ENCODE measurements at places on chromosomes 13 and 19.

GRCh38 chr13:51148952-51149573, 38.0 kb upstream of the C13orf42 start:
- peak; percentile 58 for DNase-seq

DNA sequence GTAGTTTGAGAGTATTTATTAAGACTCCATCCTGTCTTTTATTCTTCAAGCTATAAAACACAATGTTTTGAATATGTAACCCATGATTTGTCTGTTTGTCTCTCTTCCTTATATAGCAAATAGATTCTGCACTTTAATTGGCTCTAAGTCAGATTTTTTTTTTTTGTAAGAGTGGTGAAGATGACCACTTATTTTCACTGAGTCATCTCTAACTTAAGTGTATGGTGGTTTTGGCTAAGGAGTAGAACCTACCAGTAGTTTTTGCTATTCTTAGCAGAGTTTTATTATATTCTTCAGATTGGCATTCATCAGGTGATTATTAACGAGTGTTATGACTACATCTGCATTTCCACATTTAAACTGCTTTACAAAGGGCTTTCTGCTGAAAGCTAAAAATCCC, 194.7 kb downstream of the LMO7 start:
- DNase-seq: peak; percentile 51

DNA sequence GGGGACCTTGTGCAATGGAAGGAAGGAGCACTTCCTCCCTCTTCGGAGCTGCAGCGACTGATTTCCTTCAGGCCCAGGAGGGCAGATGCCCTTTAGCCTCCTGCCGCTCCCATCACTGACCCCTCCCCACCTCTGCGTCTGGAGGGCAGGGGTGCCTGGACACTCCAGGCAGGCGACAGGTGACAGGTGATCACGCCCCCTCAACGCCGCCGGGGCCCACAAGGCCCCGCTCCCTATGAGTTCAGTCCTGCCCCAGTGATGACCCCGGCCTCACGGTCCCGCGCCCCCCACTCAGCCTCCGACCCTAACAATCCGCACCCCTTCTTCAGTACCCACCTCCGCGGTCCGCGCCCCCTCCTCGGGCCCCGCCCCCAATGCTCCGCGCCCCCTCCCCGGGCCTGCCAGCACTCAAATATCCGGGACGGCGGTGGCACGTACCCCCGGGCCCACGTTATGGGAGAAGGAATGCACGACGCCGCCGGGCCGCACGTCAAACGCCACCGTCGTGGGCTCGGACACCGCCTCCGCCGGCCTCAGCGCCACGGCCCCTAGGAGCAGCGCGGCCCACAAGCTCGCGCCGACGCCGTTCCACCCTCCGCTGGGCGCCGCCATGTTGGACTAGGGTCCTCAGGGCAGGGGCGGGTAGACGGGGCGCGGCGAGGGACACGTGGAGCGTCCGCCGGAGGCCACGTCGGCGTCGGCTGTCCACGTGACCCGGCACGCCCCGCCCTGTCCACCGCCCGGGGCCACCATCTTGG, at the start of gene MYDGF:
TSS of gene MYDGF (minus strand) at position 620 of the 758 bp plus-strand sequence. CDS start at position 612, 8 bp downstream.
- DNase-seq: peak; percentile 89

GRCh38 chr13:56020425-56020824, 1120.3 kb upstream of the PRR20A start:
- no peak for DNase-seq

GRCh38 chr19:13961826-13962698, 9.8 kb downstream of the DCAF15 start:
- DNase-seq: peak; percentile 30

DNA sequence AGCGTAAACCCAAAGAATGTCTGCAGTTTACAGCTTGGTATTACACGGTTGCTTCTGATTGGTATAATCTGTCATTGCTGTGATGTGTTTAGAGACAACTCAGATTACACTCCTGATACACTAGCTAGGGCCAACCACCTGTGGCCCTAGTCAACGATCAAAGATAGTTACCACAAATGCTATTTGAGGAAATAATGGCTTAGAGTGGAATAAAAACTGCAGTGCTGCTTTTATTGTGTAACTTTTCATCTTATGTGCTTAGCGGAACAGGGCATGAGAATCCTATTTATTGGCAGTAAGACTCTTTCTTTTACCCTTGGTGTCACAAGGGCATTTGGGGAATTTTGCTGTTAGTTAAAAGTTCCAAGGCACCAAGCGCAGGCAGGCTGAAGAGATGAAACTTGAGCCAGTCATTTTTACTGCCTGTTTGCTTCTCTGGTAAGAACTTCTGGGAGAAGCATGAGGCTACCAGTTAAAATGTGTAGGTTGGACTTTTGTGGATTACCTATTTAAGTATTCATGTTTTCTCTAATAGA, 363.3 kb downstream of the KCNRG start:
- no peak for DNase-seq

DNA sequence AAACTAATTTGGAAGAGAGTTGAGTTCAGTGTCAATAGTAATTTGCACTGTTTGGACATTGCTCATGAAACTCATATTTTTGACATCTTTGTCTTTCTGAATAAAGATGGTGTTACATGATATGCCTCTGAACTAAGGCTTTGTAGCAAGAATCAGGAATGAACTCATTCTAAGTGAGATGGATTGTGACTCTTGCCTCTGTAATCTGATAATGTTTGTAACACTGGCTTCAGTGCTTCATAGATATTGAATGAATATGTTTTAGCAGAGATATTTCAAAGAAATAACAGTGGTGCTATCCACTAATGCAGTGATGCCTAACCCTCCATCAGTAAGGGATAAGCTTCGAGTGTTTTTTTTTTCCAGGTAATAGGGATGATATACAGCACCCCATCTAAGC, 32.9 kb downstream of the TEX26 start:
- no peak for DNase-seq

DNA sequence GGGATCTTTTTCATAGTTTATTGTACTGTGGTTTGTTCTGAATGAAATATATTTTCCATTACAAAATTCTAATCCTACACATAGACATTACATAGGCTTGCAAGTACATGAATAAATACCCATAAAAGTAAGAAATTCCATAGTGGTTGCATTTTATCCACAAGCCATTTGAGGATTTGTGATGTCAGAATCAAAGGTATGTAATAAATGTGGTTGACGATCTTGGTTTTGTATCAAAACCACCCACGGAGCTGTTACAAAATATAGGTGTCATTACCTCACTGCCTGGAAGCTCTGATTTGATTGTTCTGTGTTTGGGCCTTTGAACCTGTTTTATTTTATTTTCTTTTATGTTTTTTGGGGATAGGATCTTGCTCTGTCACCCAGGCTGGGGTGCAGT, 125.1 kb downstream of the NALCN start:
- peak; percentile 74 for DNase-seq

- DNase-seq: no peak
Measured at GRCh38 chr13:106407338-106407737, 128.1 kb downstream of the EFNB2 start.

DNA sequence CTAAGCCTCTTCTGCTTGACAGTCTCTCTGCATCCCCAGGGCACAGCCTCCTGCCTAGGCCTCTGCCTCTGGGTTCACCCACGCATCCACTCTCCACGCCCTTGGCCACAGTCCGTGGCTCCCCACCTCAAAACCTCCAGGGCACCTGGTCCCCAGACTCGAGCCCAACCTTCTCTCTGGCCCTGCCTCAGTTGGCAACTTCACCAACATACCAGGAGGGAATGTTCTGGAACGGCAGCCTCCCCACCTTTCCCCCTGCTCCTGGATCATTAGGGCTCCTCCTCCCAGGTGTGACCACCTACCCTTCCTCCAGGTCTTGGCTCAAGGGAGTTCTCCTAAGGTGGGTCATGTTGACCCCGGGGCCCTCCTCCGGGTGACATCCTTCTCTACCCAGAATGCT, 69.1 kb downstream of the SOX1 start:
- no peak for DNase-seq

- peak; percentile 86 for DNase-seq
Measured at GRCh38 chr13:32824675-32825074, 191.5 kb upstream of the KL start.

GRCh38 chr13:114123876-114124275, 8.5 kb downstream of the RASA3 start:
- no peak for DNase-seq

DNA sequence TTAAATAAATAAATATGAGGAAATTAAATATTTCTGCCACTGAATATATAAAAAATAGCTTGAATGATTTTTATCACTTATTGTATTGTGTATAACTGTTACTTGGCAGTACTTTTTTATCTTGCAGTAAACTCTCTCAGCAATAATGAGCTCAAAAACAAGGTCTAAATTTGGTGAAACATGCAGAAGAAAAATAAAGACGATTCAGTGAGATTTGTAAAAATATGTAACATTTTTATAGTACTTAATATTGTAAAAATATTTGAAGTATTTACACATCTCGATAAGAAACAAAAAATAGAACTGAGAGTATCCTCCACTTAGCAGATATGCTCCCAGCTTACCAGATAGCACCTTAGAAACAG, 120.6 kb upstream of the MLNR start:
- DNase-seq: no peak

DNA sequence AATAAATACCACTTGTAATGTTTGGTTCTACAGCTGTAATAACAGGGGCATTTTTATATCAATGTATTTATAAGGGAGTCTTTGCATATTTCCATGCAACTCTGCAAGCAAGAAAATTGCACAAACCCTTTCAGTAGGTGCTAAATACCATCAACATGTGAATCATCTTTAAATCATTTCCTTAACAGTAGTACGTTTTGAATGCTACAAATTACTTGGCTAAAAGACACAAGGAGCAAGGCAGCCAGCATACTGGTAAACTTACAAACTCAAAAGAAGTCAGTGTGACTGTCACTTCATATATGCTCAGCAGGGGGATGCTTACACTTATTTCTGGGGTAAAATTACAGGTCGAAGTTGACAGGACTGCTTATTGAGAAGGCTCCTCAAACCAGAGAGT, 402.4 kb downstream of the EFNB2 start:
- DNase-seq: peak; percentile 88

GRCh38 chr13:101408154-101408553, 8.2 kb downstream of the NALCN start:
- DNase-seq: no peak

DNA sequence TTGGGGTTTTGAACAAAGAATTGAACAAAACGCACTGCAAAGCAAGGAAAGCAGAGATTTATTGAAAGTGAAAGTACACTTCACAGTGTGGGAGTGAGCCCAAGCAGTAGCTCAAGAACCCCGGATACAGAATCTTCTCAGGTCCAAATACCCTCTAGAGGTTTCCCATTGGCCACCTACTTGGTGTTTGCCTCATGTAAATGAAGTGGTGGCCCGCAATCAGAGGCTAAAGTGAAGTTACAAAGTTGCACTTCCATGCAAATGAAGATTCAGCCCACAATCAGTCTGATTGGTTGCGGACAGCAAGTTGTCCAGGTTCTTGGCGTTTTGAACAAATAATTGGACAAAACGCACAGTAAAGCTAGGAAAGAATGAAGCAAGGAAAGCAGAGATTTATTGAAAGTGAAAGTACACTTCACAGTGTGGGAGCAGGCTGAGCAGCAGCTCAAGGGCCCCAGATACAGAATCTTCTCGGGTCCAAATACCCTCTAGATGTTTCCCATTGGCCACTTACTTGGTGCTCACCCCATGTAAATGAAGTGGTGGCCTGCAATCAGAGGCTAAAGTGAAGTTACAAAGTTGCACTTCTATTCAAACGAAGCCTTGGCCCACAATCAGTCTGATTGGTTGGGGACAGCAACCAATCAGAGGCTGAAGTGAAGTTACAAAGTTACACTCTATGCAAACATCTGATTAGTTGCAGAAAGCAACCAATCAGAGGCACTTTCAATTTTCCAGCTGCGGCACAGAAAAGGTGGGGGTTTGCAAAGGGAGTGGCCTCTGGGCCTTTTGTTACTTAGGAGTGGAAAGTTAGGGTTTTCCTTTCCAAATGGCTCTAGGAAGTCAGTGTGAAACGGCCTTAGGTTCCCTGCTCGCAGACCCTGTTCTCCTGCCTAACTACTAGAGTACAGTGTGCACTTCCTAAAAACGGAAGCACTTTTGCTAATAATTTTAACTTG, 4.8 kb upstream of the TM9SF2 start:
- peak; percentile 30 for DNase-seq

DNA sequence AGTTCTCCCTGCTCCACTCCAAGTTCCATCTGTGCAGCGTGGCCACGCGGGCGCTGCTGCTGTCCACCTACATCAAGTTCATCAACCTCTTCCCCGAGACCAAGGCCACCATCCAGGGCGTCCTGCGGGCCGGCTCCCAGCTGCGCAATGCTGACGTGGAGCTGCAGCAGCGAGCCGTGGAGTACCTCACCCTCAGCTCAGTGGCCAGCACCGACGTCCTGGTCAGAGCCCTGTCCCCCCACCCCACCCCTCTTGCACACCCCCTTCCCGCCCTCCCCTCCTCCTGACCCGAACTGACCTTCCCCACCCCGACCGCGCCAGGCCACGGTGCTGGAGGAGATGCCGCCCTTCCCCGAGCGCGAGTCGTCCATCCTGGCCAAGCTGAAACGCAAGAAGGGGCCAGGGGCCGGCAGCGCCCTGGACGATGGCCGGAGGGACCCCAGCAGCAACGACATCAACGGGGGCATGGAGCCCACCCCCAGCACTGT, 11.6 kb downstream of the FUZ start:
- no peak for DNase-seq

DNA sequence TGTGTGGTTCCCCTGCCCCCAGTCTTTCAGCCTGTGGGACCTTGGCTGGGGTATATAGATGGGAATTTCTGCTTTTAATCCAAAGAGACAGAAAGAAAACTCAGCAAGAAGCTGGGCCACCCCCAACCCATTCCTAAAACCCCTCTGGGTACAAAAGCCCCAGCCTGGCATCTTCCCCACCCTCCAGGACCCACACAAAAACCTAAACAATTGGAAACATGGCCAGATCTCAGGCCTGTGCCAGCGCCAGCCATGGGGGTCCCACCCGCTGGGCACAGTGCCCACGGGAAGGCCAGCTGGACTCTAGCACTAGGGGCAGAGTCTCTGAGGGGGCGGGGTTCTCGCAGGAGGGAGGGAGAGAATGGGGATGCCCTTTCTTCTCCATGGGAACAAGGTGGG, 8.6 kb downstream of the LYL1 start:
- DNase-seq: no peak

DNA sequence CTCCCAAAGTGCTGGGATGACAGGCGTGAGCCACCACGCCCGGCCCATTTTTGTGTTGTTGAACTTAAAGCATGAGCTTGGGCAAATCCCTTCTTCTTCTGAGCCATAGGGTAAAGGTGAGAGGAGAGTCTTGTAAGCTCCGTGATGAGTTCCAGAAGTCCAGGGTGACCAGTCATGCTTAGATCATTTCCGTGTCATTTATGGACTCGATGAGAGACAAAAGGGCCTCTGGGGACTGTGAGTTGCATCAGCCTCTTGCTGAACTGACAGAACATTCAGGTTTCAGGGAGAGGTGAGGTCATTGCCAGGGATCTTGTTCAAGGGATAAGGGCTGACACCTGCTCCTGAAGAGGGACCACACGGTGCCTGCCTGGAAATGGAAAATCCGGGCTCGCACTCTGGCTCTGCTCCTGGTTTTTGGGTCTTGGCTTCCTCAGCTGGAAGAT, 53.6 kb downstream of the GADD45B start:
- peak; percentile 84 for DNase-seq

GRCh38 chr13:28557725-28558520, 63.0 kb upstream of the FLT1 start:
- peak; percentile 94 for DNase-seq

GRCh38 chr19:3234800-3235199, 10.3 kb downstream of the CELF5 start:
- no peak for DNase-seq
